ENCODE measurements at places on chromosomes 7 and 10.
A peak's percentile ranks its signal among the peaks of the same experiment; 100 is the strongest.

DNA sequence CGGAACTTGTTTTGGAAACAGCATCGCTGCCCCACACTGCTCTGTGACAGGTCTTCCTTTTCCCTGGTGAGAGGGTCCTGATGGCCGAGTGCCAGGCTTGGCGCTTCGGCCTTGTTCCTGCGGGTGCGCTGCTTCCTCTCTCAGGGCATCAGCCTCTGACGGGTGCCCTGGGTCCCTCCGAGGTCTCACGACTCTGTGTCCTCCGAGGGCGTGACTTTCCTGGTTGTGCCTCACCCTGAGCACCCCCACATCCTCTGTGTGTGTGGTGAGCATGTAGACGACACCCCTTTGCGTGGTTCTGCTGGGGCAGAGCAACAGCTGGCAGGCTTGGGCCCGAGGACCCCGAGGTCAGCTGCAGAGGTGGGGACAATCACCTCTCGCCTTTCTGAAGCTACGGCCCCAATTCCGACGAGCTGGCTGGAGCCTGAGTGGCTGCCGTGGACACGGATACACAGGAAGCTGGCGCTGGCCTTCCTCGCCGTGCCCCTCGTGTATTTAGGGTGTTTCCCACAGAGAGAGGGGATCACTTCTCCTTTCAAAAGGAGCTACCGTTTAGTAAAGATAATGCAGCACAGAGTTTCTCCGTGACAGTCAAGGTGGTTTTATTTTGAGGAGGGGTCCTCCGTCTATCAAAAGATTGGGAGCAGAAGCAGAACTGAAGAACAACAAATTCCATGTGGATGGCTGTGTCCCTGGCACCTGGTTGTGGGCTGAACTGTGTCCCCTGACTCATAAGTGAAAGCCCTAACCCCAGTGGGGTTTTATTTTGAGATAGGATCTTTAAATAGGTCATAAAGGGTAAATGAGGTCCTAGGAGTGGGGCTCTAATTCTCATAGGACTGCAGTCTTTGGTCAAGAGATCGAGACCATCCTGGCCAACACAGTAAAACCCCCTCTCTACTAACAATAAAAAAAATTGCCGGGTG lies 36.2 kb upstream of the PITRM1 start:
- no peak for DNase-seq

DNA sequence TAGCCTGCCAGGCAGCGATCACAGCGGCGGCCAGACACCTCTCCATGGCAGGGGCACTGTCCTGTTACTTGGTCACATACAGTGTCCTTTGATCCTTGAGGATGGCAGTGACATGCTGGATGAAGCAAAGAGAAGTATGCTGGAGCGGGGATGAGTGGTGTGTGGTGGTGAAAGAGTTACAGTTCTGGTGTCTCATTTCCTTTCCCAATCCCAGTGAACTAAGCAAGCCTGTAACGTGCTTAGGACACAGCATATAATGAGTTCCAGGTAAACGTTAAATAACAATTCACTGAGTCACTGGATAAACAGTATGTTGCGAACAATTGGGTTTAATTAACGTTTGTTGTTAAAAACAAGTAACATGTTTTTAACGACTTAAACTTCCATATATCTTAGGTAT lies 63.5 kb upstream of the LAMB1 start:
- no peak for DNase-seq

GRCh38 chr7:8305625-8306388 lies 43.8 kb upstream of the ICA1 start:
- DNase-seq, result no peak

GRCh38 chr10:24496906-24497305 lies 226.8 kb downstream of the ARHGAP21 start:
- no peak for DNase-seq

- peak; percentile 81 for DNase-seq
Observed at GRCh38 chr10:6543431-6544005, 36.6 kb downstream of the PRKCQ start.

GRCh38 chr10:62414359-62414758 lies 40.2 kb downstream of the ZNF365 start:
- peak; percentile 10 for DNase-seq

DNA sequence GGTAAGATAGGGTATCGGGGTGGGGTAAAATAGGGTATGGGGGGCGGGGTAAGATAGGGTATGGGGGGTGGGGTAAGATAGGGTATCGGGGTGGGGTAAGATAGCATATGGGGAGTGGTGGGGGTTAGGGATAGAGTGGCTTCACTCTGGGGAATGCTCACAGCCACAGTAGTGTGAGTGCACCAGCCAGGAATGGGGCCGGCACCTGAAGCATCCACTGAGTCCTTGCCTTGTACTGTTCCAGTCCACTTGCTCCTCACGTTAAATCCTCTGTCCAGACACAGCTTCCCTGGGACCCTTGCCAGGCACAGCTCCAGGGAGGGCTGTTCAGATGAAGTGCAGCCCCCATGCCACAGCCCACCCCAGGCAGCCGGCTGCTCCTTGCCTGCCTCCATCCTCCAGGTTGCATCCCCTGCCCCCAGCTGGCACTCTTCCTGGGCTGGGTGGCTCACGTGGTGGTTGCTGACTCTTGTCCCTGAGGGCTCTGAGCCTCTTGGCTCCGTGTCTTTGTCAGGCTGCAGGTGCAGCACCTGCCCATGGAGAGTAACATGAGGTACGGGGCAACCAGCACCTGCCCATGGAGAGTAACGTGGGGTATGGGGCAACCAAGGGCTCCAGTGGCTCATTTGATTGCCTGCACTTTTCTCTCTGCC lies 268.4 kb downstream of the TCERG1L start:
- DNase-seq, result no peak

- no peak for DNase-seq
Observed at GRCh38 chr10:72030762-72031543, 57.4 kb downstream of the SPOCK2 start.

DNA sequence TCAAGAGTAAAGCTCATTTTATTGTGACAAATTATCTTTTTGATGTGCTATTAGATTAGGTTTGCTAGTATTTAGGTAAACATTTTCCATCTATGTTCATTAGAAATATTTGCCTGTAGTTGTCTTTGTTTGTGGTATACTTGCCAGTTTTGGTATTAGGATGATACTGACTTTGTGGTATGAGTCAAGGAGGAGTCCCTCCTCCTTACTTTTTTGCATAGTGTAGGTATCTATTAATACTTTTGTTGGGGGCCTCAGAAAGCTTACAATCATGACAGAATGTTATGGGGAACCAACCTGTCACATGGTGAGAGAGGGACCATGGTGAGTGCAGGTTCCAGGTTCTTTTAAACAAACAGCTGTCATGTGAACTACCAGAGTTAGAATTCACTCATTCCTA lies 102.1 kb downstream of the ZWINT start:
- DNase-seq, result no peak

Measured in hematopoietic multipotent progenitor cell treated with erythropoietin and hydrocortisone succinate and interleukin-3 and kit ligand, for 4 days (in vitro differentiated cells).